Kasumi-1 (cell line): ENCODE measurements at places on chromosomes 2 and 18.
A peak's percentile ranks its signal among the peaks of the same experiment; 100 is the strongest.

DNA sequence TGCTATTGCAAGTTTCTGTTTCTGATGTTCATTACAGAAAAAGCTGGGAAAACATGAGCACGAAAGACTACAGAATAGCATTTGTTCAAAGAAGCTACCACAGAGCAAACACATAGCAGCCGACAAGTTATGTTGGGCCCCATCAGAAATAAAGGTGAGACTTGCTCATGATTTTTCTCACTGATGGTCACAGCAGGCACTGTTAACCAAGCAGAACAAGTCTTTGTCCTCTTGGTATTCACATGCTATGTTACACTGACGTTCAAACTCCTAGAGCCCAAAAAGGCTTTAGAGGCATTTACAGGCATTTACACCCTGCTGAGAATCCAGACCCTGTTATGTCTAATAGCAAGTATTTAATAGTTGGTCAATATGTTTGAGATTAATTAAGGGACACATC is 235.0 kb upstream of the HNMT start:
- no peak for DNase-seq

- DNase-seq = no peak
Measured at GRCh38 chr18:6132751-6133368, 237.5 kb upstream of the TMEM200C start.

- no peak for DNase-seq
Measured at GRCh38 chr18:30625961-30626360, 416.6 kb downstream of the DSC3 start.

DNA sequence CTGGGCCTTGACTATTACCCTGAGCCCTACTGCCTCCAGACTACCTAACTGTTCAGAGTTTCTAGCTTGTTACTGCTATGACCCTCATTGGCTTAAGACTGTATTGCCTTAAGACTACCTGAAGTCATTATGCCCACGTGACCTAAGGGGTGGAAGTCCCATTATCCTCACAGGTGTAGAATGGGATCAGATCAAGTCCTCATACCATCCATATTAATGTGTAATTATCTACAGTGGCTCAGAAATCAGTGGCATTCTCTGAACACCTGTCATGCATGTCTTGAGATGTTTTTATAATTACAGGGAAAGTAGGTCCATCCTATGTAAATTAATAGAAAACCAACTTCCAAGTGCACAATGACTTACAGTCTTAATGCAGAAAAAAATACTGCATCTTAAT is 124.0 kb upstream of the CDC42EP3 start:
- DNase-seq = no peak

- DNase-seq = no peak
Measured at GRCh38 chr2:30541680-30542079, 94.6 kb downstream of the LCLAT1 start.

GRCh38 chr2:63364866-63365265 is 223.4 kb downstream of the WDPCP start:
- no peak for DNase-seq

DNA sequence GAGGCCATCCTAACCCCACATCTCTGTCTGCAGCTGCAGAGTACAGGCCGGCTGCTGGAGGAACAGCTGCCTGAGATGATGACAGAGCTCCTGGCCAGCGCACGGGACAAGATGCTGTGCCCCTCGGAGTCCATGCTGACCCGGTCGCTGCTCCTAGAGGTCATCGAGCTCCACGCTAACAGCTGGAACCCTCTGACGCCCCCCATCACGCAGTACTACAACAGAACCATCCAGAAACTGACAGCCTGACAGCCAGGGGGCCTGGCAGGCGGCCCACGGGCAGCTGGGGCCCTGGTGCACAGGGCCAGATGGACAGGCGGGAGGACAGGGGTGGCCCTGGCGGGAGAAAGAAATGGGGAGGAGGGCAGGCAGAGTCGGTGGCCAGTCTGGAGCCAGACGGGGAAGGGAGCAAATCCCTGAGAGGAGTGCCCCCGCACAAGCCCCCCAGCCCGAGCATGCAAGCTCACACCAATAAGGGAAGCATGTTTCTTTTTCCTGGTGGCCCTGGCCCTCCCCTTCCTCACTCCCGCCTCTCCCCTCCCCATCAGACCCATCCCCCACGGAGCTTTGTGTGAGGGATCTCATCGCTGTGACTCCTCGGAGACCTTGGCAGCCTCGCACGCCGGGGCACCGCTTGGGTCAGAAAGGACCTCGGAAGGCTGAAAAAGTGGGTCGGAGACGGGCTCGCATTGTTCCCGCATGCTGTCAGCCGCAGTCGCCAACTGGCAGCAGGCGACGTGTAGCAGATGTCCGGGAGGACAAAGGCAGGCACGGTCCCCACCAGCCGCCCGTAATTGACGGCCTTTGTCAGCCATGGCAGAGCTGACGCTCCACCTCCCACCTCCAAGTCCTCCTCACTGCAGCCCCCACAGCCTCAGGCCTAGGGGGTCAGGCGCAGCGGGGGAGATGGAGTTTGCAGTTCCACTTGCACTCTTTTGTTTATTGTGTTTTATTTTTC is 91.2 kb downstream of the SMAD7 start:
- no peak for DNase-seq

DNA sequence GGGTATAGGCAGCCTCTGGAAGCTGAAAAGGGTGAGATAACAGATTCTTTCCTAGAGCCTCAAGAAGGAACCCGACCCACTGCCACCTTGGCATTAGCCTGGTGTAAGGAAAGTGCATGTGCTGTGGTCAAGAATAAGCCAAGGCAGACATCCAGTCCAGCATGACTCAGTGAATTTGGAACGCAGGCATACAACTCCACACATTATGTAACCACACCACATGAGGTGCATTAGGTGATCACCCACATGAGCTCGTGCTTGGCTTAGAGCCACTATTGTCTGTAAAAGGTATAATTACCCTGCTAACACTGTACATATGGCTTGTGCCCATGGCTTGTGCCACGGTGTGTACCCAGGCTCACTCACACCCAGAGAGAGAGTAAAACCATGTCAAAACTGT is 583.7 kb upstream of the HNMT start:
- DNase-seq = no peak

- DNase-seq = no peak
Measured at GRCh38 chr18:49461602-49461977, 1.1 kb upstream of the DYM start.

GRCh38 chr2:138814123-138814898 is 34.1 kb upstream of the NXPH2 start:
- peak; percentile 91 for DNase-seq

DNA sequence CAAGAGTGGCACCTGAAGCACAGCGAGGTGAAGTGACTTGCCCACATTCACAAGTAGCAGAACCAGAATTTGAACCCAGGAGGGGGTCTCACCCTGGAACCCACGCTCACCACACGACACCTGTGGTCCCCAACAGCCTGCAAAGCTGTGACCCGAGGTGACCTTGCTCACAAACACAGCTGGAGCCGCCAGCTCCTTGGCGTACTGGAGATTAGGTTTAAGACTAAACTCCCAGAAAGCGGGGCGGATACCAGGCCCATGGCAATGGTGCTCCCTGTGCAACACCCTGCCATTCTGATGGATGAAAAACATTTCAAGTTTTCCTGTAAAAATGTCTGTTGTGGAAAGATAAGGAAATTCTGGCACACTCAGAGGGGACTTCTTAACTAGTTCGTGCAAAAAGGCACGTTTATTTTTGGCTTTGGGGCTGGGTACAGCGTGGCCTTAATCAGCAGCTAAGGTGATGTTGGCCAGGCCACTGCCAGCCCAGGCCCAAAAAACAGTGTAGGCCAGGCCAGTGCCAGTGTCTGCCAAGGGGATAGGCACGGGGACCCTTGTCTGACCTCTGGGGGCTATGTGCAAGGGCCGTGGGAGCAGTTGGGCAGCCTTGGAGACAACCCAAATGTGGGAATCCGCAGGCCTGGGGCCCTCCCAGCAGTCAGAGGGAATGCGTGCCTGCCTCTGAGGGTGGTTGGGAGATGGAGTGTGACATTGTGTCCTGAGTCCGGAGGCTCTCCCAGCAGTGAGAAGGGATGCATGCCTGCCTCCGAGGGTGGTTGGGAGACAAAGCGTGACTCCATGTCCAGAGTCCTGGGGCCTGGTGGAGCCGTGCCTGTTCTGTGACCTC is 185.0 kb upstream of the HS6ST1 start:
- DNase-seq = no peak

- no peak for DNase-seq
Measured at GRCh38 chr18:35991696-35992095, 19.2 kb downstream of the RMP24 start.

- DNase-seq = no peak
Measured at GRCh38 chr2:153474407-153474806, 4.2 kb downstream of the RPRM start.

GRCh38 chr2:165283342-165283741 is 44.1 kb downstream of the SCN2A start:
- peak; percentile 20 for DNase-seq

DNA sequence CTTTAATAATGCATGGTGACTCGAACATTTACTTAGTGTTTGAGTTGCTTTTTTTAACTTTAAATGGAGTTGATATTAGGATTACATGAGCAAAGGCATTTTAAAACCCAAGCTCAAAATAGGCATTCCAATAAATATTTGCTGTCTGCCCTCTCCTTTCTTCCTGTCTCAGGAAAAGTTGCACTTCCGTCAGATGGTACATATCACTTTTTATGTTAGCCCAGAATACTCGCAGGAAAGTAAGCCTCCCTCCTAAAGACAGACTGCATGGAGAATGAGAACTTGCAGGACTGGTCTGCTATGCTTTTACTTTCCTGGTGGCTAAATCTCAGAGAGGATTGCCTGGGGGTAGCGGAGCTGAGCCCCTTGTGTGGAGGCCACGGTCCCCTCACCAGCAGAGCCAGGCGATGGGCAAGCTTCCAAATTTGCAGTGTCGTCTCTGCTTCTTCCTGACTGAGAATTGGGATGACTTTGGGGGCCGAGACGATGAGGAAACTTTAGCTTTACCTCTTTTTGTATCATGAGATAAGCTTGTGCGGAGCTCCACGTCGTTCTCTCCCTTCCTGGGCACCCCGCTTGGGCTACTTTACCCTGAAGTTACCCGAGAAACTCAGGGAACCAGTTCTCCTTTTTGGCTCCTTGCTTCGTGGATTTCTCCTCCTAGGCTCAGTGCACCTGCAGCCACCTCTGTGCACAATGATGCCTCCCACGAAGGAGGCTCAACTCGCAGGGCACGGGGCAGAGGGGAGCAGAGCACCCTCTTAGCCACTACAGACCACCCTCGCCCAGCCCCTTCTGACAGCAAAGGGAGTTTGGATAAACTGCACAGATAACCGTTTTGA is 223.3 kb downstream of the SH3RF3 start:
- DNase-seq = no peak

DNA sequence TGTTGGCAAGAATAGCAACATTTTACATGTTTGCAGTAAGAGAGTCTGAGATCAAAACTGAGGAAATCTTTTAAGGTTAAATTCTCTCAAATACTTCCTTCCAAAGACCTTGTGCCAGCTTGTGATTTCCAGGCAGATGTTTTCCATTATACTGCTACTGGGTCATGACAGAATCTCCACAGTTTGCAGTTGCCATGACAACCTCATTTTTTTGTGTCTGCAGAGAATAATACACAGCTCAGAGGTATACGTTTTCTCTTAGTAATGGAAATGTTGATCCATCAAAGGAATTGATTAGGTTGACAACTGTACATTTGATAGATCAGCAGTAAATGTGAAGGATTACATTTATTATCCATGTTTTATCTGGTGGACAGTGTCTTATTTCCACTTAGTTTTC is 29.1 kb upstream of the CSRNP3 start:
- DNase-seq = no peak

DNA sequence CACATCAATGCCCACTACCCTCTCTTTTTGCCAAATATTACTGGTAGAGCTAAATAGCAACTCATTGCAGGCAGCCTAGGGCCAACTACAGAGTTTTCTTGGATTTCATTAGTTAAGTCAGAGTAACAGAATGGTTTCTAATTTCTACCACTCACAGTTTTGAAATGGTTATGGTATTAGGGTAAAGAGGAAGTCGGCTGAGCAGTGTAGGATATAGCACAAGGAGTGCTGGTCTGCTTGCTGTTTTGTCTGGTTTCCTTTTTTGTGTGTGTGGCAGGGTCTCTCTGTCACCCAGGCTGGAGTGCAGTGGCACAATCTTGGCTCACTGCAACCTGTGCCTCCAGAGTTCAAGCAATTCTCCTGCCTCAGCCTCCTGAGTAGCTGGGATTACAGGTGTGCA is 289.2 kb upstream of the CCDC68 start:
- DNase-seq = peak; percentile 79

DNA sequence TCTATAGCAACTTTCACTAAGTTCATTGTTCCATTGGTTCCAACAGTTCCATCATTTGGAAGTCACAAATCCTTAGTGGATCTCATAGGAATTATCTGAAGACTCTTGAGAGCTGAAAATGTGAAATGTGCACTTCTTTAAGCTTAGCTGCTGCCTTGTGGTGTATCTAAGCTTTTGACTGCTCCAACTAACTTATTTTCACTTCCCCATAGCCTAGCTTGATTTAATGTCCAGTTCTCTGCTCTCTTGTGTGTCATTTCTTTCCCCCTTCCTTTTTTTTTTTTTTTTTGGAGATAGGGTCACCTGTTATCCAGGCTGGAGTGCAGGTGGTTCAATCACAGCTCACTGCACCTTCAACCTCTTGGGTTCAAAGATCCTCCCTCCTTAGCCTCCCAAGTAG is 34.9 kb upstream of the CD302 start:
- DNase-seq = no peak

GRCh38 chr2:119821266-119821665 is 61.5 kb downstream of the PTPN4 start:
- DNase-seq = no peak

DNA sequence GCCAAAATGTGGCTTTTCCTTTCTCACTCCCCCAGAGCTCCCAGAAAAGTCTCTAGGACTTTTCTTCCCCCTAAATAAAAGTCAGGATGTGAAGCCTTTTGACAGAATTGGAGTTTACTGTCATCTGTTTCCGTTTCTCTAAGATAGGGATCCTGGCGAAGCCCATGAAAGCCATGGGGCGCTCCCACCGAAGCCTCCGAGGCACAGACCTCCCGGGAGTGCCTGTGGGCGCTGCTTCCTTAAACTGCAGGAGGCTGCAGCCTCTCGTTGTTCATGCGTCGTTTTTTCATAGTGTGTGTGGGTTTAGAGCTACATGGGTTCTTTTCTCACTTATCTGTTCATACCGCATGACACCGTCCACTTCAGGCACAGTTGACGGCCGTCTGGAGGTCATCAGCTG is 56.8 kb downstream of the ASAP2 start:
- peak; percentile 73 for DNase-seq

DNA sequence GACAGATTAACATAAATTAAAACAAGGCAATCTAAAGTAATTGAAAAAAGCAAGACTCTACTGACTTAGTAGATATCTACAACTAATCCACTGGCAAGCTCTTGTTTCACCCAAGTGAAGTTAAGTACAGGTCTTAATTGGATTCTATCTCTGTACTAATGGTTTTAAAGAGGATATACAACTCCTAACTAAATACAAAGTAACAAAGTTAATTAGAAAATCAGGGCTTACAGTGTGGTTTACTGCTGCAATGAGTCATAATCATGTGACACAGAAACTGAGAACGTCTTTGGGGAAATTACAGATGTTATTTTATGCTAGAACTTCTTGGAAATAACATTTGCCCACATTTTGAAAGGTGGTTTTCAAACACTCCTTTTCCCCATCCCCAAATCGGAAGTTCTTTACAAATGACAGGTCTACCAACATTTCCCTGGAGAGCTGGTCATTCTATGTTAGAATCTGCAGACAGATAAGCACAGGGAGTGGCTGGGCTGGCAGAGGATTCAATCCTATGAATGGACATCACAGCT is 245.3 kb downstream of the STK39 start:
- DNase-seq = peak; percentile 58
